NCI-H2081 treated with DMSO at 0.1 percent for 48 hours (cell line): ENCODE measurements at places on chromosomes 7 and 10.

GRCh38 chr10:283140-283479, 147.9 kb downstream of the ZMYND11 start:
- no peak for DNase-seq

DNA sequence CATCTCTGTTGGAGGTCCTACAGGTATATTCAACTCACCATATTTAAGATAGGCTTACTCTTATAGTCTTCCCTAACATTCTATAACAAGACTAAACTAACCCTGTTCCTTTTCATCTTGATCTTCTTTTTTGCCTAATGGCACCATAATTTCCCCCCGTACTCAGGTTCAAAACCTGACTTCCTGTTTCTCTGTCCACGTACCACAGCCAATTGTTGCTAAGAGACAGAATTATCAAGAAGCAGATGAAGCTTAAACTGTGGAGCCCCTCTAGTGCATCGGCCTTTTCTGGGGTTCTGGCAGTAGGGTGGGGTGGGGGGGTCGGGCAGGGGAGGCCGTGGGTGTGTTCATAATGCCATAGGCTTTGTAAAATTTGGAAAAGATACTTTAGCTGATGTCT, 109.2 kb downstream of the EVX1 start:
- no peak for DNase-seq

- DNase-seq = no peak
Measured at GRCh38 chr10:43222210-43222720, 44.6 kb downstream of the RASGEF1A start.

- no peak for DNase-seq
Measured at GRCh38 chr7:77351539-77352004, 64.6 kb downstream of the GSAP start.

GRCh38 chr10:101012525-101013364, 13.1 kb downstream of the LZTS2 start:
- DNase-seq = peak; percentile 2

DNA sequence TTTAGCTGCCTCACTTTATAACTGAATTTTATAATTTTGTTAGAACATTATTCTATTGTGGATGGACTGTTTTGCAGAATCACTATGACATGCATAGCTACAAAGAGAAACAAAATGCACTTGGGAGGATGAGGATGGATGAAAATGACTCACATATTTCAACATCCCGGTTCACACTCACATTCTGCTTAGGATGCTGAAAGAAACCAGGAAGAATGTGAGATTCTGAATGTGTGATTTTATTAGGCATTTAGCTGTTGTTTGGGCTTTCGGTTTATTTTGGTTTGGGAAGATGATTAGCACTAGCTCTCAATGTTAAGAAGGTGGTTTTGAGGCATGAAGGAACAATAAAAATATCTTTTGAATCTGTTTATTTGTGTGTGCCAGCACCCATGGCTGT, 235.5 kb downstream of the SEMA3E start:
- DNase-seq = no peak

DNA sequence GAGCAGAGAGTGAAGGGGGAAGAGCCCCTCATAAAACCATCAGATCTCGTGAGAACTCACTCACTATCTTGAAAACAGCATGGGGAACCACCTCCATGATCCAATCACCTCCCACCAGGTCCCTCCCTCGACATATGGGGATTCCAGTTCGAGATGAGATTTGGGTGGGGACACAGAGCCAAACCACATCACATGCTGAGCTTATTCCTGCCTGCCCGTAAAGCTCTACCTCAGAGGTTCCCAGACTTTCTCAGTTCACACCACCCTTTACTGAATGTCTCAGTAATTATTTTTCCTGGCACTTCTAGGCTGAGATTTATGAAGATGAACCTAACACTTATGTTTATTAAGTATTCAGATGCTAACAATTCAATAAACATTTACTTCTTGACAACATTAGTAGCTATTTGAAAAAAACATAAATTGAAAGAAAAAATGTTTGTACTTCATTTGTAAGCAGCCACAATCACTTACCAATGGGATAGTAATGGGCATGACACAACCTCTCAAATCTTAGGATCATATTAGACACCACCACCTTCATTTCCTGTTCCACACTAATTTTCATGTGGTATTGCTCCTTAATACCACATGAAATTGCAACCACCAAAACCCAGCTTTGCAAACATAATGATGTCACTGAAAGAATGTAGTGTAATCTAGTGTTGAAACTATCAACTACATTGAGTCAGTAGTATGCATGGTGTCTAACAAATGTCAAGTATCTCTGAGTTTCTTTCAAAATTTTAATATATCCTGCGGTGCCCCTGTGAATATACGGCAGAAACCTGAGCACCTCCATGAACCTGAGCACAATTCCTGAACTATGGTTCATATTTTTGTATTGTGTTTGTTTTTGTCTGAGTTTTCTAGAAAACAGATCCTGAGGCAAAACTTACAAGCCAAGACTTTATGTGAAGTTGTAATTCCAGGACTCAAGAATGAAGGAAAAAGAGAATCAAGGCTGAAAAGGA, 4.5 kb upstream of the DGKI start:
- no peak for DNase-seq

DNA sequence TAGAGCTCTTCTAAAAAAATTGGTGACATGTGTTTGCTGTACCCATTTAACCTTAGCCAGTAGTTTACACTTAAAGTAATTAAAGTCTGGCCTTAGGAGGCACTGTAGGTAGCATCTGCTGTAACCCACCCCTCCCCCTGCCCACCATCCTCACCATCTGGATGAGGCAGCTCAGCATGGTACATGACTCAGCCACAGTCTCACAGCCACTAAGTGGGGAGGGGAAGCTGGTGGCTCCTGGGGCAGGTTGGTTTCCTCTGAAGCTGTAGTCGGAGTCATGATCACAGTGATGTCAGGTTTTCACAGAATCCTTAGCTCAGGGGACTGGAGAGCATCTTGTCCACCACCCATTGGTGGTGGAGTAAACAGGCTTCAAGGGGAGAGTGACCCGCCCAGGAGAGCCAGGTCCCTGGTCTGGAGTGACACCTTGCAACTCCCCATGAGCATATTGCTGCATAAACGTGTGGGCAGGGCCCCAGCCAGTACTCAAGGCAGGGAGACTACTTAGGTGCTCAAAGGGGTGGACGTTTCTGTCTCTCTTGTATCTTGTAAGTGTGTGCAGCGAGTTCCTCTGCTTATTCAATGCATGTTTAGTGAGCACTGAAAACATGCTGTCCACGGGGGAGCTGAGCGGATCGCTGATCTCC, 125.9 kb downstream of the GRK5 start:
- no peak for DNase-seq

GRCh38 chr10:7054915-7055314, 355.9 kb downstream of the SFMBT2 start:
- DNase-seq = no peak

DNA sequence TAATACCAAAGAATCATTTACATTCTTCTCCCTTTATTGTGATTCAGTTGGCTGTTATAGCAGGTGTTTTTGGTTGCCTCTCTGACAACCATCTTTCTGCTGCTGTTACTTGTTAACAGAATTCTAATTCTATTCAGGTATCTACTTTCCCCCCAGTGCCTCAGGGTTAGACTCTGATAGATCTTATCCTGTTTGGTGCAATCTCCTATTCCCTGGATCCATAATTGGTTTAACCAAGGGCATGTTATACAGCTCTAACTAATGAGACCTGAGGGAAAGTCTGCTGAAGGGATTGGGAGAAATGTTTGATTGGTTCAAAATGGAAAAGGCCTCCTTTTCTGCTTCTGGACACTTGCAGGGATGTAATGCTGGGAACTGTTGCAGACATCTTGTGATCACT, 161.5 kb downstream of the GPR158 start:
- DNase-seq = no peak

DNA sequence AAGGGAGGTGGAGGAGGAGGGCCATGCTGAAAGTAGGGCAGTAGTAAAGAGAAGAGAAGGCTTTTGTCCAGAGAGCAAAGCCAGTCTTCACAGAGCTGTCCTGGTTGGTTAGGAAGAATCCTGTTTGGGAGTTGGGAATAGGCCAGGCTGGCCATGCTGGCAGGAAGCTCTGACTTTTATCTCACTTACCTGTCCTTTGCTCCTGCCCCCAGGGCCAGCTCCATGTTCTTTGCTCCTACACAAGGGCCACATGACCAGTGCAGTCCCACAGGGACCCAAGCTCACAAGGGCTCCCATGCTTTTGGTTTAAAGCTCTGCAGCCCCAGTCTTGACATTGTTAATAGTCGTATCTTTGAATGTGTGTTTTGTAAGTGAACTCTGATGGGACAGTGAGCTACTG, 161.6 kb upstream of the KMT2E start:
- no peak for DNase-seq

DNA sequence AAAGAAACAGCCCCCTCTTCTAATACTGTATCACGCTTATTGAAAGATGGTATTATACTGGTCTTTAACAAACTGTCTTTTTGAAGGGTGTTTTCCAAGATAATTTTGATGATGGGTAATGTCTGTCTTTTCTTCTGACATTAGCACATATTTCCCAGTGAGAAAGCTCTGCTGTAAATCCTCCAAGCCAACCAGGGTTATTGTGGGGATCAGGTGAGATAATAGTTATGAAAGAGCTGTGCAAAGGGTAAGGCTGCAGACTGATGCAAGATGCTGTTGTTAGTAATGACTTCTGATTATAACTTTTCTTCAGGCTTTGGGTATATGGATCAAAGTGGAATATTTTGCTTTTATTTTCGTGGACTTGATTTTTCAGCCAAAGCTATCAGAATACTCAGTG, 581.7 kb downstream of the REEP3 start:
- no peak for DNase-seq

DNA sequence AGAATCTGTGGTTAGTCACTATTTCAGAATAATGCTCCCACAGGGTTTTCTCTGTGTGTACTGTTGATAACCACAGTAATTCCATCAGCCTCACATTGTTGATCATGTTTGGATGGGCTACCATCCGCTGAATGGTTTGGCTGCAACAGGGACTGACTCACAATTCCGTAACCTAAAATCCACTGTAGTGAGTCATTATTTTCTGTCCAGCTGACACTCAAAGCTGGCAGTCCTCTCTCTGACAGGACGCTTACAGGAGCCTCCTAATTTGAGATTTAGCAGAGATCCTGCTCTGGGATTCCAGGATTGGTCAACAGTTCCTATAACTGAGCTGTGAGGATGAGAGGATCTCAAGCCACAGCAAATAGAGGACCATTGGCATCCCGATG, 32.7 kb downstream of the VWA2 start:
- no peak for DNase-seq

DNA sequence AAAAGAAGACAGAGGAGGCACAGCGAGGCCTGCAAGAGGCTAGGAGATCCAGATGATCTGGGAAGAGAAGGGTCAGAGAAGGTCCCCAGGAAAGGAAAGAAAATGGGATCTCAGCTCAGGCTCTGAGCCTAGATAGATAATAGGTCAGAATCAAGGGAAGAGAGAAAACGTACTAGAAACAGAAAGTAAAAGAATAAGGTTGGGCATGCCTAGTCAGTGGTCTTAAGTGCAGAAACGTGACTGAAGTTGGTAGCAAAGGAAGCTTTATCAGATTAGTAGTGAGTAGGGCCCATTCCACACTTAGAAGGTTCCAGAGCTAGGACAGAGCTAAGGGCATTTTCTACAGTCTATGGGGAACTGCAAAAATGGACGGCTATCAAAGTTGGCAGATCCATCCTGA, 84.8 kb upstream of the ASAH2 start:
- no peak for DNase-seq

DNA sequence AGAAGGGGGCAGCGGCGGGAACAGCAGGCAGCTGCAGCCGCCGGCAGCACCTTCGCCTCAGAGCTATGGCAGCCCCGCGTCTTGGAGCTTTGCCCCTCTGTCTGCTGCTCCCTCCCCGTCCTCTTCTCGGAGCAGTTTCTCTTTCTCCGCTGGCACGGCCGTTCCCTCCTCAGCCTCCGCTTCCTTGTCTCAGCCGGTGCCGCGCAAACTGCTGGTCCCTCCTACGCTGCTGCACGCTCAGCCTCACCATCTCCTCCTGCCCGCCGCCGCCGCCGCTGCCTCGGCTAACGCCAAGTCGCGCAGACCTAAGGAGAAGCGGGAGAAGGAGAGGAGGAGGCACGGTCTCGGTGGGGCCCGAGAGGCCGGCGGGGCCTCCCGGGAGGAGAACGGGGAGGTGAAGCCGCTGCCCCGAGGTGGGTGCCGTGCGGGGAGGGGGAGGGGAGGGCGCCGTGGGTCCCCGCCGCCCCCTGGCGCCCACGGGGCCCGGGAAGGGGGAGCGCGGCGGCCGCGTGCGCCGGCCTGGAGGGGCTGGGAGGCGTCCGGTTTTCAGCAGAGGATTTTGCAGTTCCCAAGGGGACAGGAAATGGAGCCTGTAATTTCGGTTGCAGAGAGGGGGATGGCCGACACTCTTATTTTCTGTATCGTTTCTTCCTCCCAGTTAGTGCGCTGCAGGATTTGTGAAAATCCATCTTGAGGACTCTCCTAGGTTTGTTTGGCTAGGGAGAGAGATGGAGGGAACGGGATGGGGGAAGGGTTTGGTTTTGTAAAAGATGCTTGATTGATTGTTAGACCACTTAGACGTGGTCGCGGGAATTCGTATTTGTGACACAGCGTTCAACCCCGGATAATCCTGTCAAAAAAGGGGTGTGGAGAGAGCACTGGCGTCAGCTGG, 630 bp downstream of the RSBN1L start:
- peak; percentile 39 for DNase-seq

DNA sequence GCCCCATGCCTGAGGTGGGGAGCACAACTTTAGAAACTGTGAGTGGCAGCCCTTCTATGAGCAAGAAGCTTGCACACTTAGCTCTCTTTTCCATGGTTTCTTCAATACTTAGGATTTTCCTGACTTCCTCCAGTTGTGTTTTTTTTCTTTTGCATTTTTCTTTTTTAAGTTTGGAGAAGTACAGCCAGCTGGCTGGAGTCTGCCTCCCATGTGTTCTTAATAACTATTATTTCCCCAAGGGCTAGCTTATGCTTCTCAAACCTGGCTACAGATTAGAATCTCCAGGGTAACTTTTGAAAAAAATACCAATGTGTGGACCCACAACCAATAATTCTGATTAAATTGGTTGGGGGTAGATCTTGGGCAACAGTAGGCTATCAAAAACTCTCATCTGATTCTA, 37.4 kb upstream of the MEOX2 start:
- no peak for DNase-seq

GRCh38 chr7:36167403-36168050, 14.5 kb downstream of the EEPD1 start:
- no peak for DNase-seq

DNA sequence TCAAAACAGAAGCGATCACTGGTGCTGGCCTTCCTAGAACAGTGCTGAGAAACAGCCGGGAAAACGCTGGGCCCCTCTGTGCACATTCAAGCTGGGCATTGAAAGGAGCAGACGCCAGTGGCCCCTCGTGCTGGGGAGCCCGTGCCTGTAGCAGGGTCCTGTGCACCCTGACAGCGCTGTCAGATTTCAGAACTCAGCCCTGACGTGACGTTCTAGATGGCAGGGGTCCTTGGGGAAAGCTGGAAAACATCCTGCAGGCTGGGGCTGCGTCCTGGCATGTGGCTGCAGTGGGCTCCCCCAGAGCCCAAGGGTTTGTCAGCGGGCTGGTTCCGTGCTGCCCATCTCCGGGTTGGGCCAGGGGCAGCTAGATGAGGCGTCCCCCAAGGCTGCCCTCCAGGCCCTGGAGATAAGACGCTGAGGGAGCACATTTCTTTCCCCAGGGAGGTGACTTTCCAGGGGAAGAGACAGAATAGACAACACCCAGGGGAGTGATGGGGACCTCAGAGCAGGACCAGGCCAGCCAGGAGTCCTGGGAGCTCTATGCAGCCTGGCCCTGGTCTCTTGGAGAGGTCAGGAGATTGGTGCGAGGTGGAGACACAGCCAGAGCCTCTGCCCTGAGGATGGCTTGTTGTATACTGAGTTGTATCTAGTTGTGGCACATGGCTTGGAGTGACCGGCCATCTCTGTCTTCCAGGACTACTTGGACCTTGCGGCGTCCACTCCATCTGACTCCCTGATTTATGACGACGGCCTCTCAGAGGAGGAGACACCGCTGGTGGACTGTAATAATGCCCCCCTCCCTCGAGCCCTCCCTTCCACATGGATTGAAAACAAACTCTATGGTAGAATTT, 12.1 kb upstream of the CSGALNACT2 start:
- no peak for DNase-seq
